ENCODE measurements at places on chromosomes 4 and X.

DNA sequence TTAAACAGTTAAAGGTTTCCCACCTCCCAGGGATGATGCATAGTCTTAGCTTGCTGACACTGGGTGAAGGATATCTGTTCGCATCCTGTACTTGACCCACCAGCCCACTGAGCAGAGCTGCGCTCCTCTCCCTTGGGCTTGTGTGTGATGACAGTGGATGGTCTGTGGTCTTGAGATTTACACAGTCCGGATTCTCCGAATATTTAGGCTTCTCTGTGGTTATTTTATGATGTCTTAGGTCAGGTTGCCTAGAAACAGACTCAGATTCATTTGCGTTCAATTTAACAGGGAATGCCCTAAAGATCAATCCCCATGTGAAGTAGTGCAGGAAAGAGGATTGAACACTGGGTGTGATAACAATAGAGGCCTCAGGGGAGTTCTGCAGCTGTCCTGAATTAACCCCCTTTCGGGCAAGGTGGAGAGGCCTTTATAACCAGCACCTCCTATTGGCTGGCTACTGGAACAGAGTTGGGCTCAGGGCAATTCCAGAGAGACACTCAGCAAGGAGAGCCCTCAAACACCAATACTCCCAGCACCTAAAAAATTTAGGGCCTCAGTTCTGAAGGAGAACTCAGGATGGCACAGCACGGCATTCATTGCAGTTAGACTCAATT lies 653.2 kb upstream of the GALNT7 start:
- DNase-seq: no peak

GRCh38 chr4:161442921-161443320 lies 720.9 kb downstream of the FSTL5 start:
- DNase-seq: no peak

- DNase-seq: no peak
Observed at GRCh38 chr4:91171217-91171616, 1044.0 kb downstream of the CCSER1 start.

GRCh38 chr4:25177147-25177546 lies 16.9 kb upstream of the SEPSECS start:
- DNase-seq: no peak

- DNase-seq: no peak
Observed at GRCh38 chr4:158484173-158484885, 37.4 kb upstream of the RXFP1 start.

GRCh38 chr4:186851291-186852072 lies 127.8 kb upstream of the FAT1 start:
- no peak for DNase-seq

GRCh38 chr4:184762100-184762499 lies 28.2 kb upstream of the CENPU start:
- no peak for DNase-seq

- no peak for DNase-seq
Observed at GRCh38 chr4:24042094-24042493, 152.2 kb upstream of the PPARGC1A start.

DNA sequence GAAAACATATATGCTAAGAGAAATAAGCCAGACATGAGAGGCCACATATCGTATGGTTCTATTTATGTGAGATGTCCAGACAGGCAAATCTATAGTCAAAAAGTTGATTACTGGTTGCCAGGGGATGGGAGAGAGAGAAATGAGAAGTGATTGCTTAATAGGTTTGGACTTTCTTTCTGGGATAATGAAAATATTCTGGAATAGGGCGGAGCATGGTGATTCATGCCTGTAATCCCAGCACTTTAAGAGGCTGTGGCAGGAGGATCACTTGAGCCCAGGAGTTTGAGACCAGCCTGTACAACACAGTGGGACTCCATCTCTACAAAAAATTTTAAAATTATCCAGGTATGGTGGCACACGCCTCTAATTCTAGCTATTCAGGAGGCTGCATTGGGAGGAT lies 22.4 kb downstream of the RBM47 start:
- no peak for DNase-seq

- DNase-seq: no peak
Observed at GRCh38 chr4:187354740-187355139, 631.1 kb upstream of the FAT1 start.

DNA sequence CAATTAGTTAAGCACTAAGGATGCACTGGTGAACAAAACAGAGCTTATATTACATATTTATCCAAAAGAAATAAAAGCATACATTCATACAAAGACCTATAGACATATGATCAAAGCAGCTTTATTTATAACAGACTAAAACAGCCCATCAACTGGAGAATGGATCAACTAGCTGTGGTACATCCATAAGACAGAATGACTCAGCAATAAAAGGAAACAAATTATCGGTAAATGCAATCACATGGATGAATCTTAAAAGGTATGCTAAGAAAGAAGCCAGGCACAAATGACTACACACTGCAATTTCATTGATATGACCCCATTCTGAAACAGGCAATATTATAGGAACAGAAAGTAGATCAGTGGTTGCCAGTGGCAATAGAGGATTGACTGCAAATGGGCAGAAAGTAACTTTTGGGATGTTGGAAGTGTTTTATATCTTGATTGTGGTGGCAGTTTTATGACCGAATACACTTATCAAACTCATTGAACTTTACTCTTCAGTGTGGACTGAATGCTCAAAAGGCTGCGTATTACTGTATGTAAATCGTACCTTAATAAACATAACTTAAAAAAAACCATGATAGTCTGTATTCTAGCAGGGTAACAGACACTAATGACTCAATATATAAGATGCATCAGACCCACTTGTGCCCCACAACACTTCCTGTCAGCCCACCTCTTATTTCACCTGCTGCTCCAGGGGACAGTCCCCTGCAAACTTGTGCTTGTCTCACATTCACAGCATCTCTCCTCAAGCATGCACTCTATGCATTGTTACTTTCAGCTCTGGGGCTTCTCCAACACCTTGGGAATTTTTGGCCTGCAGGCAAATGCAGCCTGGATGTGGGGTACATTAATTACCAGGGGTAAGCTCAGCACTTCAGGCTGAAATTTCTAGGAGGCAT lies 59.1 kb downstream of the MID1IP1 start:
- DNase-seq: no peak

DNA sequence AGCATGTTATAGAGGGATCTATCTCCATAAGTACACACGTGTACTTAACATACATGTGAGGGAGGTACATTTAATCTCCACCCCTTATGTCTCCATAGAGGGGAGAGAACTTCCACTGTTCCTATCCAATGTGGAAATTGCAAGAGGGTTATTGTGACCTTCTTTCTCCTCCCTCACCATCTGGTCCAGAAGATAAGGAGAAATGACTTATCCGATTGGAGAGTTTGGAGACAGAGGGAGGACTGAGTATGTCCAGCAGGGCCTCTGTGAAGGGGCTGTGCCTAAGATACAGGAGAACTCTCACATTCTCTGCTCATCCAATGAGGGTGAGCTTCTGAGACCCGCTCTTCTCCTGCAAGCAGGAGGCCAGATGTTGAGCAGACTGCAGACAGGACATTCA lies 113.1 kb downstream of the QDPR start:
- no peak for DNase-seq

GRCh38 chrX:30283456-30284200 lies 25.6 kb downstream of the NR0B1 start:
- no peak for DNase-seq

DNA sequence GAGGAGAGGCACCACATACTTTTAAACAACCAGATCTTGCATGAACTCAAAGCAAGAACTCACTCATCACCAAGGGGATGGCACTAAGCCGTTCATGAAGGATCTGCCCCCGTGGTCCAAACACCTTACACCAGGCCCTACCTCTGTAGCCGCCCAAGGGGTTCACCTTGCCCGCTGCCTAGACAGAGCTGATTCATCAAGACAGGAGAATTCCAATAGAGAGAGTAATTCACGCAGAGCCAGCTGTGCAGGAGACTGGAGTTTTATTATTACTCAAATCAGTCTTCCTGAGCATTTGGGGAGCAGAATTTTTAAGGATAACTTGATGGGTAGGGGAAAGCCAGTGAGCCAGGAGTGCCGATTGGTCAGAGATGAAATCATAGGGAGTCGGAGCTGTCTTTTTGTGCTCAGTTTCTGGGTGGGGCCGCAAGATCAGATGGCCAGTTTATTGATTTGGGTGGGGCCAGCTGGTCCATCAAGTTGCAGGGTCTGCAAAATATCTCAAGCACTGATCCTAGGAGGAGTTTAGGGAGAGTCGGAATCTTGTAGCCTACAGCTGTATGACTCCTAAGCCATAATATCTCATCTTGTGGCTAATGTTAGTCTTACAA lies 364.7 kb downstream of the PCDH7 start:
- DNase-seq: no peak

DNA sequence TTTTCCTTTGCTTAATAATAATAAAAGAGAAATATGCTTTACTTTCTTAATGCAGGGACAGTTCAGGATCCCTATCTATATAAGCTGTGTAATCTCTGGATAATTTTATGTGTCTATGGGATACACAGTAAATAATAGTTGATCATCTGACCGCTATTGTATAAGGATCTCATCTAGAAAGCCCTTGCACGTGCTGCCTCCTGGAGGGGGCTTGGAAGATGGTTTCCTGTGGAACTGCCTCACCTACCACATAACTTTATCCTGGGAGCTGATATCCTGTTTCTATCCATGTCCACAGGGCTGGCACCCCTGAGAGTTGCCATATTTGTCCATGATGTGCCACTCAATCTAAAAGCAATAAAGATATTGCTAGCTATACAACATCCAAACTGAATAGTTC lies 139.3 kb upstream of the FRMPD4 start:
- no peak for DNase-seq

- DNase-seq: no peak
Observed at GRCh38 chr4:119149110-119149509, 13.5 kb downstream of the MYOZ2 start.

- DNase-seq: no peak
Observed at GRCh38 chr4:147160908-147161513, 215.3 kb upstream of the TTC29 start.

- no peak for DNase-seq
Observed at GRCh38 chr4:13481569-13481968, 2.6 kb downstream of the RAB28 start.

GRCh38 chrX:71910643-71910985 lies at the start of gene NHSL2:
Gene NHSL2, plus strand, starts transcription at chrX:71910845.
- no peak for DNase-seq
